Psoas muscle (tissue), 8 donors: ENCODE measurements at places on chromosomes 7 and 10. TPM values are rescaled to one million over a fixed set of nuclear protein-coding genes. Genes with fewer than 3 reads are reported as not detected.

SHLD2 gene
- total RNA-seq, result 7.9 TPM

GDF10 gene
- 0.58 TPM for total RNA-seq

KCNMA1 gene
- 53.0 TPM for total RNA-seq

MTPN gene
- 62.4 TPM for total RNA-seq

C7orf57 gene
- total RNA-seq, result not detected

VSTM4 gene
- total RNA-seq, result 2.0 TPM

CHPF2 gene
- 8.8 TPM for total RNA-seq

AKR1D1 gene
- total RNA-seq, result not detected

PAX2 gene
- not detected for total RNA-seq

INA gene
- total RNA-seq, result not detected

FXYD4 gene
- 3.0 TPM for total RNA-seq
